Dermis blood vessel endothelial cell (primary cell): ENCODE measurements at places on chromosomes 3 and 15. TPM values are rescaled to one million over a fixed set of nuclear protein-coding genes. Genes with fewer than 3 reads are reported as not detected.

GRCh38 chr15:85631018-85631417 lies 163.7 kb downstream of the KLHL25 start:
- no peak for DNase-seq

DNA sequence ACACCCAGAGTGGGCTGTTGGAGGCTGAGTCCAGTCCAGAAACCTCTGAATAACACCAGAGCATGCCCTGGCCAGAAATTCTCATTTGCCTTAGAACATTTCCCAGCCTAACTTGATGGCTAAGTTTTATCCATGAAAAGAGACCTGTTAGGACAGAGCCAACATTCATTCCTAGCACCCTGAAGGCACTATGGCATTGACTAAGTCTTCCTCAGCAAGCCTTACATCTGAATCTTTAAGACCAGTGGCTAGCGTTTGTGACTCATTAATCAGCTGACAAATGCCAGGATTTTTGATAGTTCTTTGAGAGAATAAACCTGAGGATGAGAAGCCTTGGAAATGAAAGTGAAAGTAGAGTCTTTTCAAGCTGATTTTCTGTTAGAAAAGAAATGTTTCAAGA lies 1087.1 kb upstream of the ALCAM start:
- DNase-seq, result peak; percentile 33

GRCh38 chr3:55565521-55565920 lies 78.4 kb upstream of the WNT5A start:
- DNase-seq, result no peak

DNA sequence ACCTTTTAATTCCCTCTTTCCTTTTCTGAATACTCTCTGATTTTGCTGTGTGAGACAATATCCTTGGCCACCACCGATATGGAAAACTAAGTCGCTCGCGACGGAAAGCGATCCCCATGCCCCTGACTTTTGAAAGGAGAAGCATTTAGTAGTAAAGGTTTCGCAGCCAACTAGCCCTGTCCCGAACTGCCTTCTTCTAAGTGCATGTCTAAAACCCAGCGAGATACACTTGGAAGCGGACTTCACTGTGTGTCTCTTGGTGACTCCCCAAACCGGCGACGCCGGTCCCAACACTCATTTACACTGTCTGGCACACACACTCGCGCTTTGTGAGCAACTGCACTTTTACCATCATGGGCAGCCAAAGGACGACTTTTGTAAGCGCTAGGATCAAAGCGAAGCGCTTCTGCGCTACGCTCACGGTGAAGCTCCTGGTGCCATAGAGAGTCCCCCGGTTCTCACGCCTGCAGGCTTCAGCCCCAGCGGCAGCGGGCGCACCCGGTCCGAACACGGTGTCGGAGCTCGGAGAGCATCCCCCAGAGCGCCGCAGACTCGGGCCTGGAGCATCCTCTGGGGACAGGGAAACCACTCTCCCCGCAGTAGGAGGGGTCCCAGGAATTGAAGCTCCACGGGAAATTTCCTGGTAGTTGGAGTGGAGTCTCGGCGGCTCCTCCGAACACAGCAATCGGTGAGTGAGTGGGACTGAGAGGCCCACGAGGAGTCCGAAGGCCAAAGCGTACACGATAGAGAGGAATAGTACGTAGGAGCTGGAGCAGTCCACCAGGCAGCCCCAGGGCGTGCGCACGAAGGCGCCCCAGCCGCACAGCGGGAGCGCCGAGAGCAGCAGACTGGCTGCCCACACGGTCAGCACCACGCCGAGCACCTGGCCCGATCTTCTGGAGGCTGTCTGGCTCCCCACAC lies 1.4 kb downstream of the GPR149 start:
- no peak for DNase-seq

- no peak for DNase-seq
Observed at GRCh38 chr3:138066972-138067371, 48.4 kb downstream of the DZIP1L start.

- DNase-seq, result no peak
Observed at GRCh38 chr15:57354436-57355123, 21.7 kb upstream of the CGNL1 start.

GRCh38 chr3:193680220-193680619 lies 87.2 kb downstream of the OPA1 start:
- DNase-seq, result no peak

GRCh38 chr3:172520301-172520831 lies 2.9 kb downstream of the TNFSF10 start:
- DNase-seq, result peak; percentile 92

- DNase-seq, result no peak
Observed at GRCh38 chr3:117144853-117145252, 435.3 kb downstream of the TUSC7 start.

- no peak for DNase-seq
Observed at GRCh38 chr3:132136334-132136716, 101.5 kb upstream of the CPNE4 start.

GRCh38 chr3:173396191-173397041 lies 1.1 kb upstream of the NLGN1 start:
- peak; percentile 1 for DNase-seq

GRCh38 chr3:48280881-48281280 lies 40.0 kb downstream of the ZNF589 start:
- DNase-seq, result no peak

- DNase-seq, result no peak
Observed at GRCh38 chr15:80633221-80633620, 61.9 kb upstream of the ABHD17C start.

GRCh38 chr3:146493761-146494160 lies 24.4 kb upstream of the PLSCR2 start:
- no peak for DNase-seq

DNA sequence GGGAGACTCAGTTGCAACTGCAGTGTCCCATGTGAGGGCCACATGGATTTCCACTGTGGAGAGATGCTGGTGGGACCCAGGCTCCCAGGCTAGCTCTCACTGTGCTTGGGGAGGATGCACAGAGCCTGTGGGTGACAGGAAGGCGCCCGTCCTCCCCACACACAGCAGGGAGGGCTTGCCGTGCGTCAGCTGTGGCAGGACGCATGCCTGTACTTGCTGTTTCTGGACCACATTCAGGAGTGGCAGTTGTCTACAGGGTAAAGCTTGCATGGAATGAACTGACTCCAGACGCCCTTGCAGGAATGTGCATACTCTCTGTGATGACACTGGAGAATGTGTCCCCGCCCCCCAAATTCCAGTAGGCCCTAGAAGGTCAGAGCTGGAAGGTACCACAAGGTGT lies 63.8 kb upstream of the SNRPA1 start:
- DNase-seq, result no peak

DNA sequence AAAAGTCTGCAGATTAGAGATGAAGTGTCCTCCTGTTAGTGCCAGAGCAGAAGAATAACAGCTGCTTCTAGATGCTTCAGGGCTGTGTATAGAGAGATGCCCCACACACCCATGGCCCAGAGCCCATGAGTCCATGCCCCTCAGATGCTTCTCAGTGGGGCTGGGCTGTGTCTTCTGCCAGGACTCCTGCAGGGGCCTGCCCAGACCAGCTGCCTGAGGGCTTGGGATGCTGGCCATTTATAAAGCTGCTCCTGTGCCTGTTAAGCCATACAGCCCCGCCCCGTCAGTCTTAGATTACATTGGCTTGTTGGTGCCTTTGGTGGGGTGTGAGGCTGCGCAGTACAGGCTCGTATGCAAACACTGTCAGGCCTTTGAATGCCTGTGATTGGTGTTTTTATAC lies 318.0 kb upstream of the CTDSPL start:
- no peak for DNase-seq

GRCh38 chr15:32877252-32878019 lies 159.6 kb downstream of the GREM1 start:
- DNase-seq, result peak; percentile 48

GRCh38 chr3:85508659-85509058 lies 549.9 kb downstream of the CADM2 start:
- no peak for DNase-seq

DNA sequence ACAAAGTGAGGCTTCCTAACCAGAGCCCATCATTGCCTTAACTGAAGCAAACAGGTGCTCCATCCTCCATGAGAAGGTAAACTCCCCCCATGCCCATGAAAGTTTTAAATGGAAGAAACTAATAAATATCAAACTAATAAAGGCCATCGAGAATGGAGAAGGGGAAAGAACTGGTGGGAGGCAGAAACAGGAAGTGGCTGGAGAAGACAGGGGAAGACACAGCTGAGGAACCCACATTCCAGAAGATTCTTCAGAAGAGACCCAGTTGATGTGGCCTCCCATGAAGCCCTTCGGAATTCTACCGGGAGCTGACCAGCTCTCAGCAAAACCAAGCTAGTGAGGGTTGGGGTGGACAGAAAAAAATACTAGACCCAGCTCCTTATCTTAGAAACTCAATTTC lies 41.6 kb downstream of the SH3BP5 start:
- no peak for DNase-seq

GRCh38 chr15:67569668-67570067 lies 27.2 kb downstream of the MAP2K5 start:
- DNase-seq, result no peak

DNA sequence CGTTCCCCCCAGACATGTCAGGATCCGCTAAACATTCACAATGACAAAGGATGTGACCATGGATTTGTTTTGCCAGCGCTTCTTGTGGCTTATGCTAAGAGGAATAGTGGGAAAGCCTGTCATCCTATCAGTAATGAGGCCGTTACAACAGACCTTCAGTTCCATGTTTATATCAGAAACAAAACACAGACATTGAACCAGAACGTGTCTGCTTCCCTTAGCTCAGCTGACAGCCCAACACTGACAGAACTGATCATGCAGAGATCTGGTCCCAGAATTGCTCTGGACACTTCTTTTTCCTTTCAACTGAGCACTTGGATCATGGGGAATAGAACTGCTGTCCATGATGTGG lies 58.3 kb upstream of the MYZAP start:
- DNase-seq, result no peak

DNA sequence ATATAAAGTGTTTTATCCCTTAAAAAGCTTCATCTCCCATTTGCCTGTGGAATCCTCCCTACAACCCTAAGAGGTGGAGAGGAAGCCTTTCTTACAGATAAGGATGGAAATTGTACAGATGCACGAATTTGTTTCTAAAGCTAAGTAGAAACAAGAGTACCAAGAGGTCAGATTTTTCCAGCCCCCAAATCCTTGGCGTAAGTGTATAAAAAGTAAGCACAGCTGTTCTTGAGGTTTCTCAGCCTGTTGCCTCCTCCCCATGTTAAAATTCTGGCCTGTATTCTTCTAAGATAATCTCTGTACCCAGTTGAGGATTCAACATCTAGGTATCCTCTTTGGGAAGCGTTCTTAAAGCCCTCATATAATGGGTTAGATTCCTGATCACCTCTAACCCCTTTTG lies 34.9 kb downstream of the RAB7A start:
- no peak for DNase-seq

GRCh38 chr15:49495993-49496753 lies 73.1 kb downstream of the FGF7 start:
- DNase-seq, result no peak

DNA sequence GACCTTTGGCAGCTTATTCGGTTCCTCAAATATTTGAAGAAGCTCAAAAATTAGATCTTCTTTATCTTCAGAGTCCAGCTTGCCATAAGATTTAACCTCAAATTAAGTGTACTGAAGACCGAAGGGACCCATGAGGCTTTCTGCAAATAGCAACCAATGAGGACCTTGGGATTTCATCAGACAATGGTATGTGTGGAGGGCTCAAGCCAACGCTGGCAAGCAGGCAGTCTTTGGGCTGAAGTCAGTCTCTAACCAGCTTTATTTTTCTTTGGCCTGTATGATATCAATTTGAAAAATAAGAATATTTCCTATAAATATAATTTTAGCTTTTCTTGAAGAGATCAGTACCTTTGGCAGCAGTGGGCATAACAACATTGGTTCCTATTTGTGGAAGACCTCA lies 692.7 kb downstream of the MCTP2 start:
- DNase-seq, result no peak

DNA sequence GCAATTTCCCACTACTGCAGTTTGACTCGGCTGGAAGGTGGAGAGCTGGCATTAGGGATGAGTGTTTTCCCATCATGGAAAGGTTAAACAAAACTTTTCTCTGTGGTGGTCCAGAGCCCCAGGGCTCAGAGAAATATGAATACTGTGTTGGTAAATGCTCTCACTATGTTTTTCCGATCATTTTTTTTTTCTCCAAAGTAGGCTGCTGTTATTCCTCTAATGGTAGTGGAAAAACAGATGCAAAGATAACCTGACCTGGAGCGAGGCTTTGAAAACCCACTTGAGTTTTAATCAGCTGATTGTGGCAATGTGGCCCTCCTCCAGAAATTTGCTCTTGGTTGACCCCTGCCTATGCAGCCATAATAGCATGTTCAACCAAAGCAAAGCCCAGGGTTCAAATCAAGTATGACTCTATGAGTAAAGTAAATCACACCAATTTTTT lies 320.8 kb upstream of the CTNNB1 start:
- peak; percentile 41 for DNase-seq

- no peak for DNase-seq
Observed at GRCh38 chr15:90038632-90039095, 37.5 kb downstream of the ZNF710 start.

- peak; percentile 72 for DNase-seq
Observed at GRCh38 chr3:192851821-192852372, 65.8 kb downstream of the MB21D2 start.

DNA sequence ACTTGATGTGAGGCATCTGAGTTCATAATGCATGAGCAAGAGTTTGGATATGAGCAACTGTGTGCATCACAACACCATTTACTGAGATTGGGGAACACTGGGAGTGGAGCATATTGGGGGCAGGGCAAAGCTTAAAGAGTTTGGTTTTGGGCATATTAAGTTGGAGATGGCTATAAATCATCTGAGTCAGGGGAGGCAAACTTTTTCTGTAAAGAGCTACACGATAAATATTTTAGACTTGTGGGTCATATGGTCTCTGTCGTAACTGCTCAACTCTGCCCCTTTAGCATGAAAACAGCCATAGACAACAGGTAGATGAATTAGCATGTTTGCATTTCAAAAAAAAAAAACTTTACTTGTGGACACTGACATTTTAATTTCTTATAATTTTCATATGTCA lies 20.0 kb downstream of the ENTPD3 start:
- no peak for DNase-seq

CPN2 gene
- not detected in 2 replicates for total RNA-seq

FOXB1 gene
- total RNA-seq, result not detected in 2 replicates

C3orf52 gene
- 6.7 and 7.7 TPM in 2 replicates for total RNA-seq

RBP2 gene
- not detected in 2 replicates for total RNA-seq

MUC4 gene
- 0.17 TPM in 1 of 2 replicates, not detected in the other for total RNA-seq

SV2B gene
- 0.56 and 2.6 TPM in 2 replicates for total RNA-seq

LRRC28 gene
- total RNA-seq, result 17.0 and 19.8 TPM in 2 replicates

AMOTL2 gene
- total RNA-seq, result 104 and 130 TPM in 2 replicates

IVD gene
- 45.4 and 64.5 TPM in 2 replicates for total RNA-seq

TGM4 gene
- total RNA-seq, result 0.14 TPM in 1 of 2 replicates, not detected in the other

NEK11 gene
- 2.8 and 4.1 TPM in 2 replicates for total RNA-seq

STRIT1 gene
- total RNA-seq, result not detected in 2 replicates

RAB6B gene
- 1.9 TPM in 2 replicates for total RNA-seq

TLNRD1 gene
- 20.8 and 25.4 TPM in 2 replicates for total RNA-seq
